D341Med (cell line): ENCODE measurements at places on chromosomes 12 and 14.
A peak's percentile ranks its signal among the peaks of the same experiment; 100 is the strongest.

- no peak for DNase-seq
These were observed 606.5 kb downstream of the GALC start for GRCh38 chr14:87386524-87386923.

GRCh38 chr14:79411403-79412174, 799.7 kb downstream of the DIO2 start:
- DNase-seq, result no peak

- no peak for DNase-seq
These were observed 3.0 kb downstream of the PAWR start for GRCh38 chr12:79687711-79688260.

- DNase-seq, result no peak
These were observed 87.3 kb upstream of the E2F7 start for GRCh38 chr12:77152623-77153193.

- no peak for DNase-seq
These were observed 40.1 kb upstream of the DCN start for GRCh38 chr12:91222746-91223145.

DNA sequence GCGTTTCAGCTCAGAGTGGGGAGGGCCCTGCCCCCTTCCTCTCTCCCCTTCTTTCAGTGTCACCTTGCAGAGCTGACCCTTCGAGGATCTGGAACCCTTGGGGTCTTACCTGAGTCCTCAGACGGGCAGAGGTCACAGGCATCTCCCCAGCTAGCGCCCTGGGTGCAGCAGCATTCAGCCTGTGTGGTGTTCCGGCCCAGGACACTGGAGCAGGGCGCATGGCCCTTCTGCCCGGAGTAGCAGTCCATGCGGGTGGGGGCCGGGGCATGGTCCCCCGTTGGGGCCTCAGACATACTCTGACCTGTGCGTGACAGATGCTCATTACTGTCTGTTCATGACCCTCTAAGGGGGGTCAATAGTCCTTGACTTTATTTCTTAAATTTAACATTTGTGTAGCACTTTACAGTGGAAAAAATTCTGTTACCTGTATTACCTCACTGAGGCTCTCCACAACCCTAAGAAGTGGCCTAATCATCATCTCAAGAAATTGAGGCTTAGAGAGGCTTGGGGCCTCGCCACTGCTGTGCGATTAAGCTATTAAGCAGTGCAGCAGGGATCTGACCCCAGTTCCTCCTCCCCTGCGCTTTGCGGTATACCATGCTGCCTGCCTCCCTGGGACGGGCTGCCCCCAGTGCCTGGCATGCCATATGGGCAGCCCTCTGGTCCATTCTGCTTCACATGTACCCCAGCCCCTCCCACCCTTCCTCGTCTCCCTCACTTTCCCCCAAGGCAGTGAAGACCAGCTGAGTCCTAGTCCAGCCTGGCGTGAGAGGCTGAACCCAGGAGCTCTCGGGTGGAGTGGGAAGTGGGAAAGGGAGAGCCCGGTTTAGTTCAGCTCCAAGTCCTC, 11.5 kb downstream of the ISCA2 start:
- peak; percentile 42 for DNase-seq

DNA sequence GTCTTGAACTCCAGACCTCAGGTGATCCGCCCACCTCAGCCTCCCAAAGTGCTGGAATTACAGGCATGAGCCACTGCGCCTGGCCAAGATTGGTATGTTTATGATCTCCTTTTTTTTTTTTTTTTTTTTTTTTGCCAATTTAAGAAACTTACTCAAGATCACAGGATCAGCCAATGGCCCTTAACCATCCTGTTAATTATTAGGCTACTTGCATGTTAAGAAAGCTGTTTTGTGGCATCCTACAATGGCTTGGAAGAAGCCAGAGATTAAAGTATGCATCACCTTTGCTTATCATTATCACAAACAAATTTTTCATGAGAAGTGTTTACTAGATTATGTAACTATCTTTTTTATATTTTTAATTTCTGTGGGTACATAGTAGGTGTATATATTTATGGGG, 140.2 kb downstream of the BCAT1 start:
- no peak for DNase-seq

- DNase-seq, result no peak
These were observed 365.7 kb downstream of the FLRT2 start for GRCh38 chr14:85895603-85896002.

DNA sequence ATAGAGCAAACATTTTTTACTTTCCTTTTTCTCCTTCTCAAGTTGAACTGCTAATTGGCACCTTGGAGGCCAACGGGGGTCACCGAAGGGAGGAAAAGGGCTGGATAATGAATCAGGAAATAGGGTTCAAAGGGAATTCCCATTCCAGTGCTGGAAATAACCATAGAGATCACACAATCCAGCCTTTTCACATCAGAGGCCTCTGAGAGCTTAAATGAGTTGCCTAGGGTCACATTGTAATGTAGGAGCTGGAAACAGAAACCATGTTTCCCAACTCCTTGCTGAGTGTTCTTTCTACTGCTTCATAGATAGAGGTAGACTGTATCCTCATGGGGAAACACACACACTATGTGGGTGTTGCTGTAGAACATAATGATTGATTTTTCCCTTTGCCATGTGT, 60.6 kb upstream of the DDHD1 start:
- DNase-seq, result no peak

DNA sequence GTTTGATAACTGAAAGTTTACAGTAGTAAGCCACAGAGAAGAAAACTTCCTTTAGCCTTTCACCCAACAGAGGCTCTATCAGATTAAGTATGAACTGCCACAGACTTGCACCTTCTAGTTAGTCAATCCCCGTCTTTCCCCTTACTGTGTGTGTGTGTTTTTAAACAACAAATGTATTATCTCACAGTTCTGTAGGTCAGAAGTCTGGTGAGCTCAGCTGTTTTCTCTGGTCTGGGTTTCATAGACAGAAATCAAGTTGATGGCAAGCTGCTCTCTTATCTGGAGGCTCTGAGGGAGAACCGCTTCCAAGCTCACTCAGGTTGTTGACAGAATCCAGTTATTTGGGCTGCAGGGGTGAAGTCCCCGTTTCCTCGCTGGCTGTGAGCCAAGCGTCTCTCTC, 320.5 kb downstream of the PRKD1 start:
- no peak for DNase-seq

GRCh38 chr12:108357834-108358579, 18.9 kb upstream of the CMKLR1 start:
- no peak for DNase-seq

- no peak for DNase-seq
These were observed 627 bp downstream of the CPM start for GRCh38 chr12:68932128-68932960.

GRCh38 chr12:114658002-114658441, 26.0 kb downstream of the TBX3 start:
- no peak for DNase-seq

DNA sequence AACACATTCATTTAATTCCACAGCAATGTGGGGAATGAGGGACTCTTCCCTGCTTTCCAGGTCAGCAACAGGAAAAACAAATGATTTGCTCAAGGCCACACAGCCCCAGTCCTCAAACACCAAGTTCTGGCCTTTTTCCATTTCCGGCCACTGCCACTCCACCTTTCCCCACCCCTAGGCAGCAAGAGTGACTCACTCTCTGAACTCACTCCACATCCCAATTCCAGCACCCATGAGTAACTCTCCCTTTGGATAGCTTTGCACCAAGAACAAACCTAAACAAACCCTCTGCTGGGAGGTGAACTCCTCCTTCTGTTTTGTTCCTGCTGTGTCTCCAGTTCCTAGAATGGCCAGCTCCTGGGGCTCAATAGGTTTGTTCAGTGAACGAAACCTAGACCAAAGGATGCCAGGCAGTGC, 30.4 kb upstream of the PLEKHG6 start:
- peak; percentile 35 for DNase-seq
